Activated CD8-positive, alpha-beta T cell treated with anti-CD3 and anti-CD28 coated beads, Interleukin-2, amount 10 ng/mL, durations not matched to agents 7 days and 5 days (primary cell): ENCODE measurements at places on chromosomes 1 and 21.

DNA sequence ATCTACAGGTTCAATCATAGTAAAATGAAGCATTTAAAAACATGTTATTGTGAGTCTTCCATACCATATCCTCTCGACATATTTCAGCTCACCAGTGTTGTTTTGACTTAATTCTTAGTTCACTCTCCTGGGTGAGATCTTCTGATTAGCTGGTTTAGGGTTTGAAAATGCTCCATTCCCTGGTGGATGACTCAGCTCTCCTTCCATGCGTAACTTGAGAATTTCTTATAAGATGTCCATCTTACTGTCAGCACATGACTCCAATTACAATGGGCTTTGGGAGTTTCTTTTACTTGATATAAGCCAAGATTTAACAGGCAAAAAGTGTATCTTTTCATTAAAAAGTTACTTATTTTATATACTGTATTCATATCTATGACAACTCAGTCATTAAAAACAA, 476.5 kb downstream of the BRINP3 start:
- H3K4me1 ChIP-seq, result no peaks in the 10 kb centered on the region
- DNase-seq, result no peak
- H3K4me3 ChIP-seq, result no peak overlapping the region
- H3K27ac ChIP-seq, result no peak overlapping the region
- H3K27me3 ChIP-seq, result no peaks in the 10 kb centered on the region
- no peaks in the 10 kb centered on the region for H3K36me3 ChIP-seq

- no peak overlapping the region for H3K27ac ChIP-seq
- H3K27me3 ChIP-seq, result no peaks in the 10 kb centered on the region
- peaks cover 2% of the 10 kb centered on the region for H3K36me3 ChIP-seq
These were observed 33.2 kb upstream of the ARTN start for GRCh38 chr1:43900386-43900785.

- no peak for DNase-seq
- H3K4me3 ChIP-seq, result no peak overlapping the region
- no peaks in the 10 kb centered on the region for H3K36me3 ChIP-seq
- H3K27ac ChIP-seq, result no peak overlapping the region
These were observed 673.3 kb downstream of the BRINP3 start for GRCh38 chr1:189804352-189804751.

GRCh38 chr1:15974855-15975254, 1.0 kb downstream of the ZBTB17 start:
- peak overlapping the region; percentile 88 for H3K4me3 ChIP-seq
- H3K27ac ChIP-seq, result peak overlapping the region; percentile 79
- no peaks in the 10 kb centered on the region for H3K27me3 ChIP-seq

- H3K27me3 ChIP-seq, result peaks cover 26% of the 10 kb centered on the region
- H3K36me3 ChIP-seq, result no peaks in the 10 kb centered on the region
- no peak for DNase-seq
These were observed 13.9 kb upstream of the ALPL start for GRCh38 chr1:21495225-21495820.

GRCh38 chr21:45431781-45432572, 27.0 kb downstream of the COL18A1 start:
- H3K4me1 ChIP-seq, result peaks cover 2% of the 10 kb centered on the region
- H3K27ac ChIP-seq, result no peak overlapping the region
- no peaks in the 10 kb centered on the region for H3K36me3 ChIP-seq
- H3K4me3 ChIP-seq, result no peak overlapping the region

GRCh38 chr1:4485398-4485797, 169.0 kb upstream of the AJAP1 start:
- H3K27me3 ChIP-seq, result no peaks in the 10 kb centered on the region
- no peak for DNase-seq
- no peaks in the 10 kb centered on the region for H3K36me3 ChIP-seq
- H3K4me1 ChIP-seq, result peaks cover 3% of the 10 kb centered on the region
- H3K27ac ChIP-seq, result no peak overlapping the region

GRCh38 chr1:59126366-59126765, 170.5 kb upstream of the FGGY start:
- no peak overlapping the region for H3K4me3 ChIP-seq
- H3K36me3 ChIP-seq, result no peaks in the 10 kb centered on the region
- DNase-seq, result no peak
- H3K4me1 ChIP-seq, result peaks cover 19% of the 10 kb centered on the region
- H3K27me3 ChIP-seq, result peaks cover 13% of the 10 kb centered on the region

- DNase-seq, result no peak
- H3K27ac ChIP-seq, result no peak overlapping the region
- peaks cover 5% of the 10 kb centered on the region for H3K27me3 ChIP-seq
- no peak overlapping the region for H3K4me3 ChIP-seq
- H3K36me3 ChIP-seq, result no peaks in the 10 kb centered on the region
- no peaks in the 10 kb centered on the region for H3K4me1 ChIP-seq
These were observed 14.7 kb downstream of the CACHD1 start for GRCh38 chr1:64484651-64485050.

- H3K36me3 ChIP-seq, result no peaks in the 10 kb centered on the region
- DNase-seq, result no peak
- no peaks in the 10 kb centered on the region for H3K4me1 ChIP-seq
- H3K27me3 ChIP-seq, result peaks cover 10% of the 10 kb centered on the region
- no peak overlapping the region for H3K27ac ChIP-seq
These were observed 25.7 kb downstream of the TRIM67 start for GRCh38 chr1:231187571-231187970.

GRCh38 chr1:95655321-95656020, 421.5 kb downstream of the RWDD3 start:
- no peak overlapping the region for H3K4me3 ChIP-seq
- no peaks in the 10 kb centered on the region for H3K36me3 ChIP-seq
- H3K4me1 ChIP-seq, result no peaks in the 10 kb centered on the region
- DNase-seq, result no peak
- no peaks in the 10 kb centered on the region for H3K27me3 ChIP-seq
- H3K27ac ChIP-seq, result no peak overlapping the region
